PC-9 (cell line): ENCODE measurements at places on chromosomes 3 and 15.

DNA sequence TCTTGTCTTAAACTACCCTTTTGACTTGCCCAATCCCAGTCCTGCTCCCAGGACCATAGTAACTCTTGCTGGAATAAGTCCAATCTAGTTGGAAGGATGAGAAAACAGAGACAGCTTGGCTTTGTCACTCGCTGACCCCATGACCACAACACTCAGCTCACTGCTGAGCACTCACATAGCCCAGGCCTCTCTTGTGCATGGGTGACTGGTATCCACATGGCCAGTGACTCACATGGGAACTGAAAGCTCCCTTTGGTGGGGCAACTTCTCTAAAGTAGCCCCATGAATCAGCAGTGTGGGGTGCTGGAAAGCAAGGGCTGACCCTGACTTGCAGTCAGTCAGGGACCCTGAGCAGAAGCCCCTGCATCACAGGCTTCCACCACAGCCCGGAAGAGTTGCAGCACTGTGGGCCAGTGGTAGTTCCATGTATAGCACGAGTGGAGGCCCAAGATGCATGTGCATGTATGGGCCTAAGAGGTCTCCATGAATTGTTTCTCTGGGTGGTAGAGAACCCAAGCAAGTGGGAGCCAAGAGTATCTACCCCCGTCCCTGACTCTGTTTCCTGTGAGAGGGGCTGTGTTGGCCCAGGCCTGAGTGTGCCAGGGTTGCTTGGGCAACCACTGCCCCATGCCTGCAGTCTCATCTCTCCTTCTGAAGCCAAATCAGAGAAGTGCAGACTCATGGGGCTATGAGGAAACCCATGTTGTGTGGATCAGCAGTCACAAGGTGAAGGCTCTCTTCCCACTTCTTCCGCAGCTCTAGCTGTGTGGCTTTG, 62.1 kb upstream of the XCR1 start:
- H3K4me1 ChIP-seq, result peaks cover 56% of the 10 kb centered on the region
- H3K27me3 ChIP-seq, result no peaks in the 10 kb centered on the region
- H3K4me3 ChIP-seq, result no peak overlapping the region
- DNase-seq, result peak; percentile 87
- peak overlapping the region; percentile 94 for H3K27ac ChIP-seq
- H3K36me3 ChIP-seq, result no peaks in the 10 kb centered on the region

DNA sequence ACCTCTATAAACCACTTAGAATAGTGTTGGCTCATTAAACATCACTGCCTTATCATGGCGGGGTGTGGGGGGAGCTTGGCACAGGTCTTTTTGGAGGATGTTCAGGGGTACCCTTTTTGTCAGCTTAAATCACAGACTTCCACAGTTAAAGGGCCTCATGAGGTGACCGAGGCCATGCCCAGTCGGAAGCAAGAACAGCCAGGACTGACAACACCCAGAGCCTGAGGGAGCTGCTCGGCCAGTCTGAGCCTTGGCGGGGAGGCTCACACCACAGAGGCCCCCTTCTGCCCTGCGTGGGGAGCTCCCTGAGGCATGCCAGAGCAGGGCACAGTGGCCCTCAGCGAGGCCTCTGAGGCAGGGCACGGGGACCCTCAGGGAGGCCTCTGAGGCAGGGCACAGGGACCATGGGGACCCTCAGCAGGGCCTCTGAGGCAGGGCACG, 49.5 kb downstream of the UMPS start:
- no peaks in the 10 kb centered on the region; the same call in 1 of the 2 replicates for H3K36me3 ChIP-seq
- H3K4me3 ChIP-seq, result no peak overlapping the region
- H3K27me3 ChIP-seq, result no peaks in the 10 kb centered on the region
- DNase-seq, result no peak
- no peak overlapping the region for H3K27ac ChIP-seq

- no peak overlapping the region for H3K27ac ChIP-seq
- no peaks in the 10 kb centered on the region for H3K36me3 ChIP-seq
- no peak for DNase-seq
- no peaks in the 10 kb centered on the region for H3K4me1 ChIP-seq
- no peak overlapping the region for H3K4me3 ChIP-seq
These were observed 20.4 kb downstream of the TERC start for GRCh38 chr3:169744366-169745054.

GRCh38 chr15:71374607-71375352, 259.5 kb downstream of the THSD4 start:
- no peaks in the 10 kb centered on the region for H3K4me1 ChIP-seq
- no peak overlapping the region for H3K27ac ChIP-seq
- no peak for DNase-seq
